ENCODE measurements at places on chromosomes 6 and 20.
A peak's percentile ranks its signal among the peaks of the same experiment; 100 is the strongest.

DNA sequence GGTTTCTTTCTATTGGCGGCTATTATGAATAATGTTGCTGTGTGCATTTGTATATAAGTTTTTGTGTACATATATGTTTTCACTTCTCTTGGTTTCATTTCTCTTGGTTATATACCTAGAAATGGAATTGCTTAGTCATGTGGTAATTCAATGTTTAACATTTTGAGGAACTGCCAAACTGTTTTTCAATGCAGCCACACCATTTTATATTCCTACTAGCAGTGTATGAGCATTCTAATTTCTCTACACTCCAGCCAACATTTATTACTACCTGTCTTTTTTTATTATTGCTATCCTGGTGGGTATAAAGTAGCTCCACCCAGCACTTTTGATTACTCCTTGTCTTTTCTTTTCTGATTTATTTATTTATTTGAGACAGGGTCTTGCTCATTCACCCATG is 54.8 kb downstream of the PHACTR2 start:
- DNase-seq = no peak

GRCh38 chr6:118146584-118146983 is 239.5 kb downstream of the SLC35F1 start:
- DNase-seq = no peak

GRCh38 chr6:145086197-145086596 is 649.1 kb downstream of the EPM2A start:
- no peak for DNase-seq

- no peak for DNase-seq
Measured at GRCh38 chr6:138145402-138145801, 16.3 kb upstream of the ARFGEF3 start.

DNA sequence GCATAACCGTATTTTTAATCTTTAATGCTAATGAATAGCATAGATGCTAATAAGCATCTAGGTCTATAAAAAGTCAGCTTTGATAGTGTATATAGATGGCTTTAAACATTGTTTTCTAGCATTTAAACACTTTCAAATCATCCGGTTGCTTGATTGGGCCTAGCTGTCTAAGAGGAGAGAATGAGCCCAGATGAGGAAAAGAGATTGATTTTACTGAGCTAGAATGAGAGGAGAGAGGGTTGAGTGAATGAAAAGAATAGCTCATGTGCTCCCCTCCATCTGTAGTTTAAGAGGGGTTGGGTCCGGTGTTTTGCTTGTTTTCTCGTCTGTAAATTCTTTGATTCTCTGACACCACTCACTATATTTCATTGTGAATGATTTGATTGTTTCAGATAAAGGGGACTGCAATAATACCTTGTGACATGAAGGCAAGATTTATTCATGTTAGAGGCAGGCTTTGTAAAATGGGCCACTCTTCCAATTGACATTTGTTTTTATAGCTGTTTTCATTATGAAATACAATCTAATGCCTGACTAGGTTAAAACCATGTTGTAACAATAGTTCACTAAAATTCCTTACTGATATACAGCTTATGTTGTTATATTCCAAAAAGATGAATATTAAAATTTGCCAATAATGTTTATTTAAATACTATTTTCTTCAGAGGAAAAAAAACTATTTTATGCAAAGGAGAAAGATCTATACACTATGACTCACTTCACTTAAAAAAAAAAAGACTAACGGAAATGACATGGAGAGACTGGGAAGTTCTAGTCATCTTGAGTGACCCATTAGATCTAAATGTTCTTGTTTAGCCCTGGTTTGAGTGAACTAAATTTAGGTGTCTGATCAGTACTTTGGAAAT is 3.2 kb downstream of the PTPN1 start:
- no peak for DNase-seq

DNA sequence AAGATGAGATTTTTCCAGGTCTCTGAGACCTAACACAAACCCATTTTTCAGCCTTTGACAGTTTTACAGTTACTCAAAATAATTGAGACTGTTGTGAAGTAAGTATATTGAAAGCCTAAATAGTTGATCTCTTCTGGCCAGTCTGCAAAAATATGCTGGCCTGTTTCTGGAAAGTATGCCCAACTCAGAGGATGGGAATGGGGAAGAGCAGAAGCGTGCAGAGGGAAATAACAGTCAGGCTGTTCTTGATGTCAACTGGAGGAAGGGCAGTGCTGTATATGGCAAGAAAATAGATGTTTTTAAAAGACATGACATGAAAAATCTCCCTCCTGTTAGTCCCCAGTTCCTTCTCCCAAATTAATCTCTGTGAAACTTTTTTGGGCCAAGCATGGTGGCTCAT is 3.8 kb downstream of the GID8 start:
- DNase-seq = no peak

DNA sequence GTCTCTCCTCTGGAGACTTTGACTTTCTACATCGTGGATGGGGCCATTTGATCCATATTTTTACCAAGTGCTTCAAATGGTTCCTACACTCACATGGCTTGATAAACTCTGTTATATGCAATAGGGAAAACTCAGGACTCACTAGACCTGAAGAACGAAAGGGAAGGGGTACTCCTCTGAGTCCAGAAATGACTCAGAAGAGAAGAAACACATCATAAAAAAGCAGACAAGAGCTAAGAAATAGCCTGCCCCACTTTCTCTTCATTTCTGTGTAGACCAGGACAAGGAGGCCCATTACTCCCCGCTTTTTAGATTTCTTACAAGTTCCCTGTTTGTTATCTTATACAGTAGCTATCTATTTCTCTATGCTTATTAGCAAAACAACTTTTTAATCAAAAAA is 369.8 kb upstream of the ARID1B start:
- no peak for DNase-seq

GRCh38 chr20:56418385-56418861 is 6.4 kb downstream of the CASS4 start:
- no peak for DNase-seq

- DNase-seq = no peak
Measured at GRCh38 chr6:97666889-97667288, 383.9 kb upstream of the MMS22L start.

- no peak for DNase-seq
Measured at GRCh38 chr6:7195339-7196018, 87.7 kb downstream of the RREB1 start.

GRCh38 chr6:106626485-106626884 is 2.8 kb downstream of the RTN4IP1 start:
- no peak for DNase-seq

- no peak for DNase-seq
Measured at GRCh38 chr6:166932116-166932515, 24.2 kb downstream of the RNASET2 start.

DNA sequence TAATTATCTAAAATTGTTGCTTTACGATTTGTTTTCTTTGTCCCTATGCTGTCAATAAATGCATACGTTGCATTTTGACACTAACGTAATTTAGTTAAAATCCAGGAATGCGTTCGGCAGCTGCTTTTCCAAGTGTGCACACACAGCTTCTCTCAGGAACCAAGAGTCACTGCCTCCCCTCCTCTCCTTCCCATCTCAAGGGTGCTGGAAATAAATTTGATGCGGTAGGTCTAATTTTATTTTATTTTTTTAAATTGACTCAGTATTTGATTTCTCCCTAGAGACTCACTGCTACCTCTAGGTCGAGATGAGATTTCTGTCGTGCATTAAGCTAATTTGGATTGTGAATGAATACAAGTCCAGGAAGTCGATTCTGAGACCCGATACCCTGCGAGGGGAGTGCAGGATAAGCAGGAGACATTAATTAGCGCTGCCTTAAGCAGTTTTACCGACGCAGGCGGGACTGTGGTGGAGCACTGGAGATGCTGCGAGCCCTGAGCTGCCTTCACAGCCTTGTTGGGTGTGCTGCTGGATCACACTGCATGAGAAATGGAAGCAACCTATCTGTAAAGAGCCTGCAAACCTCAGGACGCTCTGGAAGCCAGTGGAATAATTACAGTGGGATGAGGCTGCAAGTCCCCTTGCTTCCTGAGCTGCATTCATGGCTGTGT is 381.2 kb downstream of the C6orf118 start:
- DNase-seq = no peak

GRCh38 chr6:109722564-109723254 is 31.6 kb downstream of the FIG4 start:
- DNase-seq = no peak

DNA sequence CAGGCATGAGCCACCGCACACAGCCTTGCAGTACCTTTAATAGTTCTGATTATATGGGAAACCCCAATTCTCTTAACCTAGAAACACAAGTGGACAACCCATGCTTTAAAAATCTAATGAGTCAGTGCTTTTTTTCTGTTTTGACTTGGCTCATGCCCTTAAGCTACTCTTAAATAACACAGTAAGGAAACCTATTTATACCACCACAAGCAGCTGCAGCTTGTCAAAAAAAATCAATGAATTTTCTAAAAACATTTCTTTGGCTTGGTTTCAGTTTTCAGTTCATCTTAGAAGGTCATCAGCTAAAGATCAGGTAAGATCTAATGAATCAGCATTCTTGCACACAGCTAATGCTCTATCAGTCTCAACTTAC is 124.1 kb upstream of the DST start:
- no peak for DNase-seq

DNA sequence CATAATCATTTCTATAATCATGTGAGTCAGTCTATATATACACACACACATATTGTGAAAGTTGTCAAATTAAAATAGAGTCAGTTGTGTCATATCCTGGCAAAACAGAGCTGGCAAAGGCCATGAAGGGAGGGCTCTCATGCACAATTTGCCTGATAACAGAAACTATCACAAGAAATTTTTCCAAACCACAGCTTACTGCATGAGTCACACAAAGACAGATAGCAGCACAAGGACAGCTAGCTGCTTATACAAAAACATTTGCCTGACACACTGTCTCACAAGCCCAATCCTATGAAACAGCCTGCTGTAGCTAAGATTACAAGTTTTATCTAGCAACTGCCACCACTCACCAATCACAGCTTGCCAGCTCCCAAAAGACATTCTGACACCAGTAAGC is 848.5 kb upstream of the MAN1A1 start:
- DNase-seq = no peak

DNA sequence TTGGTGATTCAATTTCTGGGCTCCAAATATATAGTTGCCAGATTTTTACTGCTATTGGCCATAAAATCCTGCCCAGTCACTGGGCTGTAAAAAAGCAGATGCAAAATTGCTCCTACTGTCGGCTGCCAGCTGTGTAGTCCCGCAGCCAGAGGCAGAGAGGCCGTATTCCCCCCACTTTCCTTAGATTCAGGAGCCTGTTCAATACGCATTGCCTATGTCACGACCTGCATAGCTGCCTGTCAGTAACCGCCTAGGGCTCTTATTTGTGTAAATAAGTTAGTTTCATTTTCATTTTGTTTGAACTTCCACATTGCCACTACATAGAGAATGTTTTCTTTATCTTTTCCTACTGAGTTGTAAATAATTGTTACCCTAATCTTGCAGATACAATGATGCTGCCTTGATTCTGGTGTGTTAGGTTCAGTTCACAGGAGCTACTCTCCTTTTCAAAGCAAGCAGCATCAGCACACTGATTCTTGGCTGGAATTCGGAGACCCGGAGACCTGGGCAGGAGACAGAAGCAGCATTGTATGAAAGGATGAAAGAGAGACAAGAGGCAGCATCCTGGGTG is 46.0 kb upstream of the UST start:
- DNase-seq = peak; percentile 49

- no peak for DNase-seq
Measured at GRCh38 chr6:144896289-144896688, 611.2 kb downstream of the UTRN start.

- no peak for DNase-seq
Measured at GRCh38 chr6:117384659-117385058, 41.1 kb downstream of the ROS1 start.

DNA sequence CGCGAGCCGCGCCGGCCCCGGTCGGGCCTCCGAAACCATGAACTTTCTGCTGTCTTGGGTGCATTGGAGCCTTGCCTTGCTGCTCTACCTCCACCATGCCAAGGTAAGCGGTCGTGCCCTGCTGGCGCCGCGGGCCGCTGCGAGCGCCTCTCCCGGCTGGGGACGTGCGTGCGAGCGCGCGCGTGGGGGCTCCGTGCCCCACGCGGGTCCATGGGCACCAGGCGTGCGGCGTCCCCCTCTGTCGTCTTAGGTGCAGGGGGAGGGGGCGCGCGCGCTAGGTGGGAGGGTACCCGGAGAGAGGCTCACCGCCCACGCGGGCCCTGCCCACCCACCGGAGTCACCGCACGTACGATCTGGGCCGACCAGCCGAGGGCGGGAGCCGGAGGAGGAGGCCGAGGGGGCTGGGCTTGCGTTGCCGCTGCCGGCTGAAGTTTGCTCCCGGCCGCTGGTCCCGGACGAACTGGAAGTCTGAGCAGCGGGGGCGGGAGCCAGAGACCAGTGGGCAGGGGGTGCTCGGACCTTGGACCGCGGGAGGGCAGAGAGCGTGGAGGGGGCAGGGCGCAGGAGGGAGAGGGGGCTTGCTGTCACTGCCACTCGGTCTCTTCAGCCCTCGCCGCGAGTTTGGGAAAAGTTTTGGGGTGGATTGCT is 1.3 kb downstream of the VEGFA start:
- DNase-seq = no peak

GRCh38 chr6:1481286-1481685 is 91.9 kb downstream of the FOXF2 start:
- DNase-seq = no peak

DNA sequence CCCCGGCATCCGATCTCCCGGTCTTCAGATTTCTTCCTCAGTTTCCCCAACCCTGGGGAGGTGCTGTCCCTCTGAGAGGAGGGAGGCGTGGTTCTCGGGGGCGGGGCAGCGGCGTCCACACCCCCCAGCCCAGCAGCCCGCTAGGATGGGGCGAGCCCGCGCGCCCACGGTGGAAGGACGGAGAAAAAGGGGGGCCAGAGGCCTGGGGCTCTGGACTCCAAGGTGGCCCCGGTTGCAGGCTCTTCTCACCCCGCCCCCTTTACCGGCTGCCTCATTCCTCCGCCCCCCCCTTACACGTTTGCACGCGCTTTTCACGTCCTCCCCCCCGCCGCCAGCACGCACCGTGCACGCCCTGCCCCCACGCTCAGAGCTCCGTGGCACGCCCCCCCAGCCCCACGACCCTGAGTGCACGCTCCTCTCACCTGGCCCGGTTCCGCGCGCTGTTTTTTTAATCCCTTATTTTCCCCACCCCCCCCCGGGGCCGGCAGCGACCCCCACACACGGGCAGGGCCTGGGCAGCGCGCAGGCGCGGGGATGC is 402 bp downstream of the ZBTB12 start:
- DNase-seq = no peak

GRCh38 chr20:10605547-10606195 is 68.1 kb downstream of the JAG1 start:
- no peak for DNase-seq

- DNase-seq = no peak
Measured at GRCh38 chr6:135813401-135813800, 38.1 kb upstream of the PDE7B start.

DNA sequence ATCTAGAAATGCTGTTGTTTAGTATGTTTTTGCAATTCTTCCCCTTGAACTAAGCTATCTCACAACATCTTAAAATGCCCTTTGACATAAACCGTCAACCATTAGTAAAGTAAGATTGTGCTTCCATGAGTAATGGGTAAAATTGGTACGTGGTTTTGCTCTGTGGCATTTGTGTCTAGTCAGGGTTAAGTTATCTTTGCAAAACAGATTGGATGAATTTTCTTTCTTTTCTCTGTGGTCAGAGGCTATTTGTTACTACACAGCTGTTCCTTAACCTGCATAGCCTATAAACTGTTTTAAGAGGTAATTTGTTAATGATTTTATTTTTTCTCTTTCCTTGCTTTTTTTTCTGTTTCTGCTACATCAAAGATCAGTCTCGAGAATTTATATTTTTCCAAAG is 75.4 kb downstream of the RPP40 start:
- DNase-seq = no peak

GRCh38 chr6:48782225-48782624 is 671.2 kb upstream of the PTCHD4 start:
- no peak for DNase-seq
